Mesangial cell (primary cell): ENCODE measurements at places on chromosomes 1 and 21. TPM values are rescaled to one million over a fixed set of nuclear protein-coding genes. Genes with fewer than 3 reads are reported as not detected.

TTC34 gene
- total RNA-seq = 0.16 and 0.38 TPM in 2 replicates

ADAR gene
- 66.8 and 91.9 TPM in 2 replicates for total RNA-seq

AMY1A gene
- not detected in 2 replicates for total RNA-seq

OLFML2B gene
- 12.9 and 41.5 TPM in 2 replicates for total RNA-seq

ETS2 gene
- 17.1 and 18.1 TPM in 2 replicates for total RNA-seq

S100A1 gene
- total RNA-seq = 4.4 TPM in 1 of 2 replicates, not detected in the other

TBCE gene
- total RNA-seq = 14.8 and 25.6 TPM in 2 replicates

LAMC2 gene
- 43.6 and 203 TPM in 2 replicates for total RNA-seq

OPN3 gene
- total RNA-seq = 51.7 and 89.8 TPM in 2 replicates

GJA8 gene
- not detected in 2 replicates for total RNA-seq

NECTIN4 gene
- total RNA-seq = under 0.01 and 0.16 TPM in 2 replicates

FOXD3 gene
- total RNA-seq = not detected in 2 replicates

PCAT6 gene
- 3.0 TPM in 1 of 2 replicates, not detected in the other for total RNA-seq

PRELP gene
- total RNA-seq = not detected in 2 replicates

ID3 gene
- 156 and 186 TPM in 2 replicates for total RNA-seq
